Glomerular endothelial cell (primary cell): ENCODE measurements at places on chromosomes 2 and 18. TPM values are rescaled to one million over a fixed set of nuclear protein-coding genes. Genes with fewer than 3 reads are reported as not detected.

The SEMA4C gene
- 15.2 and 31.9 TPM in 2 replicates for total RNA-seq

GRCh38 chr18:34115409-34116081 is 109.2 kb downstream of the NOL4 start:
- DNase-seq = no peak

DNA sequence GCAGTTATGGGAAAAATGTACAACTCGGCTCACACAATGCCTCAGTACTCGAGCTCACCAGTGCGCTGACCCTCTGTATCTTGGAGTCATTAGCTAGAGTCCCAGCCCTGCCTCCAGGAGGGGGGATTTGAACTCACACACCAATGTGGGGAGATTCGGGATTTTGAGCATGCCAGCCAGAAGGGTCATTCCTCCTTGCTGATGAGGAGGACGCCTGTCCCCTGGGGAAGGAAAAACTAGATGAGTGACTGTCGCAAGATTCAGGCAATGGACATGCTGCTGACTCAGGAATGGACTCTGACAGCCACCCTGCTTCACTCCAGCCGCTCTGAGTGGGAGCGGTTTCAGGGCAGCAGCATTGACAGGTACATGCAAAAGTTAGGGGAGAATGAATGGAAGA is 20.6 kb downstream of the FIGN start:
- no peak for DNase-seq

DNA sequence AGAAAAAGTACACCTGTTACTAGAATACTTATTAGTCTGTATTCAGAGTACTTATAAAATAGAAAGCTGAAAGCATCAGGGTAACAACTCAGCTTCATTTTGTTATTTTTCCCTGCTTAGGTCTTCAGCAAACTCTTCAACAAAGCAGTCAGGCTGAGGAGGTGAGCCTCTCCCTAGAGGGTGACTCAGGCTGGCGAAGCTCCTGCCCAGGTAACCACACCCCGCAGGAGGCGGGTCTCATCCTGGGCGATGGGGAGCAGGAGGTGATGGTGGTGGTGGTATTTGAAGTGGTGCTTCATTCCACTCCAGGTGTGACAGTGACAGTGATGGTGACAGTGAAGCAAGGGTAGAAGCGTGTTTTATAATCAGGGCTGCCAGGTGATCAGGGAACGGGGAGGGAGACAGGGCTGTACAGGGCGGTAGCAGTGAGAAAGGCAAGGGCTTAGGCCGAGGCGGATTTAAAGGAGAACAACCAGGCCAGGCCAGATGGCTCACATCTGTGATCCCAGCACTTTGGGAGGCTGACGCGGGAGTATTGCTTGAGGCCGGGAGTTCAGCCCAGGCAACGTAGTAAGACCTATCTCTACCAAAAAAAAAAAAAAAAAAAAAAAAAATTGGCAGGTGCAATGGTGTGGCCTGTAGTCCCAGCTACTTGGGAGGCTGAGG is 127.1 kb downstream of the SOCS6 start:
- DNase-seq = no peak

The IL1R2 gene
- not detected in 2 replicates for total RNA-seq

DNA sequence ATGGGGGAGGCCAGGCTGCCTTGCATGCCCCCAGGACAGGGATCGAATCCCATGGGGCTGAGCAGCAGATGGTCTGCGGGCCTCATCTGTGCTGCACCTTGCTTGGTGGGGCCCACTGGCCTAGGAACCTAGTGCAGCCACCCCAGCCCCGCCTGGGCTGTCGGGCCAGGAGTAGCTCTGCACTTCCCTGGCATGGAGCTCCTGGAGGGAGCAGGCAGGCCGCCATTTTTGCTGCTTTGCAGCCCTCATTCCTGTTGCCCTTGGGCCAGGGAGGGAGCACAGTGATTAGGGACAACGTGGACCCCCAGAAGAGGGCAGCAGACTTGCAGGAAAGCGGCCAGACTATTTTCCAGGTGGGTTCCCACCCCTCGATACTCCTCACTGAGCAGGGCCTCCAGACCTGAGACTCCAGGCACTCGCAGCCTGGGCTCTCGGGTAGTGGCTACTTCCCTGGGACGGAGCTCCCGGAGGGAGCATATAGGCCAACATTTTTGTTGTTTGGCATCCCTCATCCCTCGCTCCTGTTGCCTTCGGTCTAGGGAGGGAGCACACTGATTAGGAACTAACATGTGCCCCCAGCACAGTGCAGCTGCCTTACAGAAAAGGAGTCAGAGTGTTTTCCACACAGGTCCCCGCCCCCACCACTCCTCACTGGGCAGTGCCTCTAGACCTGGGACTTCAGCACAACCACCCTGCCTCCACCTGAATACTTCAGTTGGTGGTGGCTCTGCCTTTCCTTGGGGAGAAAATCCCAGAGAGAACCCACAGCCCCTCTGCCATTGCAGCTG is 99.5 kb downstream of the MAIP1 start:
- DNase-seq = no peak

DNA sequence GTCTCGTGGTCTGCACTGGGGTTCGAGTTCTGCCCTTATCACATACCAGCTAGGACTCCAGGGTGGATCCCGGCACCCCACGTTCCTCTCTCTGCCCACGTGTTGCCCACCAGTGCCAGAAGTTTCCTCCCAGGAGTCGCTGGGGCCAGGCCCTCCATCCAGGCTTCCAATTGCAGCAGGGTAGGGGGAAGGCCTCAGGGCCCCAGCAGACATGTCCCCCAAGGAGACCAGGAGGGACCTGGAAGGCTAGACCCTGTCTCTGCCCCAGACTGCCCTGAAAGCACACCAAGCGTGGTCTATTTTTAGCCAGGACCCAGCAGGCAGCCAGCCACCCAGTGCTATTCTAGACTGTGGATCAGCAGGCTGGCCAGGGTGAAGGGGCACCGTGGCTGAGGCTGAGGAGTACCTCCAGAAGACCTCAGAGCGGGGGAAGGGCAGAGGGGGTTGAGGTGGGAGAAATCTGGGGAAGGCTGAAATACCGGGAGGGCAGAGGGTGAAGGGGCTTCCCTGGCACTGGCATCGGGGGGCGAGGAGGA is 18.8 kb upstream of the TNS1 start:
- no peak for DNase-seq

DNA sequence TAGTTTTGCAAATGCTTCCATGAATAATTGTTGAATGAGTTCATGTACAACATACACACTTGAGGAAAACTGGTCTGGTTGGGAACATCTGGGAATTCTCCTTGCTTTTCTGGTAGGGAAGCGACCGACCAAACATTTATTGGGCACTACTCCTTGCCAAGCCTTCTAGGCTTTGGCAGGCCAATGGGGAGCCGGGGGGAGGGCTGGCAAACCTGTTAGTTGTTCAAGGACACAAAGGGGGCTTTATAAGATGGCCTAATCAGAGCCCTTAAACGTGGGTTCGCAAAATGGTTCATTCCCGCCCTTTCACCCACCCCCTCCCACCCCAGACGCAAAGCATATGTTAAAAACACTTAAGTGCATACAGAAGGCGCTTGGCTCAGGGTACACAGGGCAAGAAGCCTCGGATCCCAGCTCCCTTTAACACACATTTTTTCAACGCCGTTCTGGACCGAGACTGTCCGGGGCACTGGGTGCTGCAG is 844 bp upstream of the VSNL1 start:
- no peak for DNase-seq

- no peak for DNase-seq
Observed at GRCh38 chr2:208083807-208084206, 40.5 kb downstream of the CRYGD start.

The TSPYL6 gene
- total RNA-seq = 0.06 TPM in 1 of 2 replicates, not detected in the other

GRCh38 chr2:69789175-69789721 is 40.2 kb upstream of the GMCL1 start:
- DNase-seq = no peak

- DNase-seq = no peak
Observed at GRCh38 chr2:29235411-29235810, 120.2 kb downstream of the CLIP4 start.

DNA sequence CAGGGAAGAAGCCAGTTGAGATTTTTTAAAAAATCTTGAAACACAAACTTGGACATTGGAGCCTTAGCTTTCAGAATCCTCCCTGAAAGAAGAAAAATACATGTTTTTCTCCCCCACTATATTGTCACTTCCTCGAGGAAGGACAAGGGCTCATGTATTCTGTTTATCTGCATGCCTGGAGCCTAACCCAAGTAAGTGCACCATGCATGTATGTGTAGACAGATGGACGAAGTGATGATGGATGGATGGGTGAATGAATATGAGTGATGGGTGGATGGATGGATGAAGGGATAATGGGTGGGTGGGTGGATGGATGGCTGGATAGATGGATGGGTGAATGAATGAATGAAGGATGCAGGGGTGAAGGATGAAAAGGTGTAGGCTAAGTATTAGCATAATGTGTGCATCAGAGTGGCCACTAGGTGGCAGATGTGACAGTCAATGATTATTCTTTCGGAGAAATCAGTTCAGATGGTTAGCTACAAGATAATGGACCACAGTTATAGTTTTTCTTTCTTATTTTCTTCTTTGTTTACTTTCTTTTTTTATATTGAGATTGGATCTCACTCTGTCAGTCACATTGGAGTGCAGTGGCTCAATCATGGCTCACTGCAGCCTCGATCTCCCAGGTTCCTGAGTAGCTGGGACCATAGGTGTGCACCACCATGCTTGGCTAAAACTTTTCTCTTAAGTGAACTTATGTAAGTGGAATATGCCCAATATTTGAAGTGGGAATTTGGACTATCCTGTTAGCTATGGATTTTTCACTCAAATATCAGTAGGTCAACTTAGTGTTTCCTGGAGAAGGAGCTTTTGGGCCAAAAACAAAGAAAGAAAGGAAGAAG is 18.5 kb upstream of the CCDC93 start:
- DNase-seq = no peak

The AGAP1 gene
- total RNA-seq = 13.3 and 22.3 TPM in 2 replicates

The UGT1A9 gene
- total RNA-seq = not detected in 2 replicates

GRCh38 chr2:160454070-160454797 is 39.4 kb downstream of the RBMS1 start:
- DNase-seq = no peak

The EXOC6B gene
- 25.8 and 35.1 TPM in 2 replicates for total RNA-seq

The ABCB11 gene
- 0.18 TPM in 1 of 2 replicates, not detected in the other for total RNA-seq

The ITGA4 gene
- total RNA-seq = 27.0 and 39.4 TPM in 2 replicates

- peak; percentile 34 for DNase-seq
Observed at GRCh38 chr2:197777823-197778407, 7.2 kb downstream of the BOLL start.

DNA sequence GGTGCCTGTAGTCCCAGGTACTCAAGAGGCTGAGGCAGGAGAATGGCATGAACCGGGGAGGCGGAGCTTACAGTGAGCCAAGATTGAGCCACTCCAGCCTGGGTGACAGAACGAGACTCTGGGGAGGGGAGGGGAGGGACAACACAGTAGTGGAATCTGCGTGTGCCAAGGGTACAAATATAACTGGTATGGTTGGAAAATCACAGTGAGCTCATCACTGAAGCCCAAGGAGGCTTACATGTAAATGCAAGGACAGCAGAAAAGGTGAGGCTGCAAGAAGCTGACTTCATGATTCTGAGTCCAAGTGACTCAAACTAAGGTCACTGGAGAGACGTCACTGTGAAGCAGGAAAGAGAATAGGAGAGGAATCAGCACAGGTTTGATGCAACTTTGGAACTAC is 9.2 kb downstream of the SEPTIN10 start:
- no peak for DNase-seq

DNA sequence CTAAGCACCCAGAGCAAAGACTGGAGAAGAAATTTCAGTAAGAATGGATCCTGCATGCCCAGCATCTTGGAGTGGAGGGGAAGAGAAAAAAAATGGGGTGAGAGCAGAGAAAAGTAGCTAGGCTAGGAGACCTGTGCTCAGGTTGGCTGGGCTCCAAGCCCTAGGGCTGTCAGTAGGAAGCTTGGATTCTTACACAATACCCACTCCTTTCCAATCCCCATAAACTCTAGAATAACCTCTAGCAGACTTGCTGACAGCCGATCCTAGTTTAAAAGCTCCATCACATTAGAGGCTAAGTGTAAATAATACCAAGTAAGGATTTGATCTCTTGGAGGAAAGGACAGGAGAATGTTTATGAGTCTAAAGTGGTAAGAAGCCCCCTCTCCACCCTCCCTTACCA is 46.2 kb upstream of the NABP1 start:
- no peak for DNase-seq

GRCh38 chr2:217386041-217386440 is 526.2 kb upstream of the TNP1 start:
- DNase-seq = no peak

DNA sequence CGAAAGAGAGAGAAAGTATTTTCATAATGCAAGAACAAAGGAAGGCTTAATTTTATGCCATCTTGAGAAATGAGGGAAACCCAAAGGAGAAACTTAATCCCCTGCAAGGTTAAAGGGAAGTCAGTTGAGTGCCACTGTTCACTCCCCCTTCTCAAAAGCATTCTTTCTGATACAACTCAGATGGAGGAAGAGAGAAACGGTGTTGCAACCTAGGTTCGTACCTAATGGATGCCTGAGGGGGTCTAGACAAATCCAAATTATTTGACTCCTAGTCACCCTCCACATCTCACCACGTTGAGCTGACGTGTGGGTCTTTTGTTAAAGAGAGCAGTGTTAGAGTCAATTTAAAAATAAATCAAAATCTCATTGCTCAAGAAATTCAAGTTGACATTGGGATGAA is 52.6 kb upstream of the UNC80 start:
- no peak for DNase-seq

GRCh38 chr2:200585730-200586643 is at the start of gene AOX1:
TSS of gene AOX1 (plus strand) at chr2:200586014. CDS start at chr2:200586109, 95 bp downstream.
- DNase-seq = no peak

GRCh38 chr18:42675810-42676209 is 439.7 kb downstream of the RIT2 start:
- no peak for DNase-seq
